ENCODE measurements at places on chromosomes 1 and 21.

GRCh38 chr1:165259236-165259635 is 97.3 kb downstream of the LMX1A start:
- DNase-seq: no peak

GRCh38 chr1:44366371-44366975 is 11.4 kb upstream of the ERI3 start:
- no peak for DNase-seq

DNA sequence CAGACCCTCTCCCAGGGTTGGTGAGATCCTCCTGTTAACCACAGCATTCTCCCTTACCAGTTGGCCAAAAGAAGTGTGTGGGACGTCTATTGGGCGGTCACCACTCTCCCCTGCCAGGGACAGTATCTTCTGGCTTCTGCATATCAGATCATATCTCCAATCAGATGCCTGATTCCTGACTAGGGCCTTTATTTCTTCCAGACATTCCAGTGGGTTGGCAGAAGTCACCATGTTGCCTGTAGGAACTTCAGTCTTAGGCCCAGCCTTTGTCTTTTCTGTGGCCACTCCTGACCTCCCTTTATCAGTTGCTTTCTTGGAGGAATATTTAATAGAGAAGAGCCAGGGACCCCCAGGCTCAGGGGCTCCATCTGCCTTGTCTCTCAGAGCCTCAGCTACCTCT is 130.4 kb upstream of the F3 start:
- no peak for DNase-seq

DNA sequence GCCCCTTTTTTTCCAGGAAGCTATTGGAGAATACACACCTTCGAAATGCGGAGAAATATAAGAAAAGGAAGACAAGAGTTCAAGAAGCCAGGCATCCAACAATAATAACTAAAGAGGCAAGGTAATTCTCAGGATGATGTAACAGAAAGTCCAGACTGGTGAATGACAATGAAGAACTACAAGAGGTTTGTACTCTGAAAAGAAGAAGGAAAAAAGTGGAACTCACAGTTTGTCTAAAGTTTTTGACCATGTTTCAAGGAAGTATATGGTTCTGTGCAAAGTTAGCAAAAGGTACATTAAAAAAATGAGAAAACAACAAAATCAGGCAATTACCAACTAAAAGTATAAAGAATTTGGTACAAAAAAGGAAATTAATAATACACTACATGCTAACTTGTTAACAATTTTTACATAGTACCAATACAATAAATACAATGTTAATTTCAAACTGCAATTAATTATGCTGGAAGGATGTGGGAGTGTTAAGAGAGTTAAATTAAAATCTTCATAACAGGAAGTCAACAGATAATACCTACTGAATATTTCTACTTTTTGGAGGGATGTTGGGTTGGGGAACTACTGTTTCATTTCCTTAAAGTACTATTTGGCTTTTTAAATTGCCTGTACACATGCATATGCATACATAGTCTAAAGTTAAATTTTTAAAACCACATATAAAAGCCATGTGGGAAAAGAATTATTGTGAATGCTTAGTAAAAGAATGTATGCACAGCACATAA is 12.9 kb upstream of the CD55 start:
- DNase-seq: no peak

DNA sequence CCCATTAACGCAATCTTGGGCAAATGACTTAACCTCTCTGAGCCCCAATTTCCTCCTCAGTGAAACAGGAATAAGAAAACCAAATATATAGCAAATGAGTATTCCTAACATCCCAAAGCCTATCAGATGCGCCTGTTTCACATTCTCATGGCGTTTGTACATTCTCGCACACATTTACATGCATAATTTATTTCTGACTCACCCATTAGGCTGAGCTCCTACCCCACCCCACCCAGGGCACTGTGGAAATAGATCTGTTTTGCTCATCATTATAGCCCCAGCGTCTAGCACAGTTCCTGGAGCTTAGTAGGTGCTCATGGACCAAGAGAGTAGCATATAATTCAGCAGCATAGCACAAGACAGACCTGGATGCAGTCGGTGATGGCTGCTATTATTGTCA is 146.1 kb upstream of the VANGL1 start:
- DNase-seq: no peak

- no peak for DNase-seq
Observed at GRCh38 chr1:118116909-118117308, 68.1 kb downstream of the SPAG17 start.

DNA sequence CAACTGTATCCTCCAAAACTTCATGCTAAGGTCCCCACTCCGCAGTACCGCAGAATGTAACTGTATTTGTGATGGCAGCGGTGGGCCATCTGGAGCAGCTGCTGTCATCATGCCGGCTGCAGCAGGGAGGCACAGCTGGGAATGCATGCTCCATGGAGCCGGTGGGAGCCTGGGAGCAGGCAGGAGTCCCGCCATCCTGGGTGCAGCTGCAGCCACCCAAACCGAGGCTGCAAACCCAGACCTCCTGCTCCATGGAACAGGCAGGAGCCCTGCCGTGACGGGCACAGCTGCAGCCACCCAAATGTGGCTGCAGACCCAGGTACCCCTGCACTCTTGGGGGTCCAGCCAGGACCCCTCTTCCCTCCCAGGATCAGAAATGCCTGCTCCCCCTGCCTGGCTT is 80.3 kb downstream of the SCMH1 start:
- DNase-seq: no peak

DNA sequence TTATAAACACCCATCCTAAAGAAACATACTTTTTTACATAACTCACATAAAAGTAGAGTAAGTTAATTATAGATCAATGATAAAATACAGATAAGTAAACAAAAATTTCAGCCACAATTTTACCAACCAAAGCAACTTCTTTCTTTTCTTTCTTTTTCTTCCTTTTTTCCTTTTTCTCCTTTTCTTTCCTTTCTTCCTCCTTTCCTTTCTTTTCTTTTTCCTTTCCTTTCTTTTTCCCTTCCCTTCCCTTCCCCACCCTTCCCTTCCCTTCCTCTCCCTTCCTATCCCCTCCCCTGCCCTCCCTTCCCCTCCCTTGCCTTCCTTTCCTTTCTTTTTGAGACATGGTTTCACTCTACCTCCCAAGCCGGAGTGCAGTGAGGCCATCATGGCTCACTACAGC is 56.5 kb upstream of the C1orf53 start:
- no peak for DNase-seq

- no peak for DNase-seq
Observed at GRCh38 chr1:81351864-81352263, 448.9 kb upstream of the ADGRL2 start.

Measured in CD4-positive, alpha-beta T cell treated with Interferon gamma for 1 hour (primary cell).